ENCODE measurements at places on chromosomes 13 and 19.

DNA sequence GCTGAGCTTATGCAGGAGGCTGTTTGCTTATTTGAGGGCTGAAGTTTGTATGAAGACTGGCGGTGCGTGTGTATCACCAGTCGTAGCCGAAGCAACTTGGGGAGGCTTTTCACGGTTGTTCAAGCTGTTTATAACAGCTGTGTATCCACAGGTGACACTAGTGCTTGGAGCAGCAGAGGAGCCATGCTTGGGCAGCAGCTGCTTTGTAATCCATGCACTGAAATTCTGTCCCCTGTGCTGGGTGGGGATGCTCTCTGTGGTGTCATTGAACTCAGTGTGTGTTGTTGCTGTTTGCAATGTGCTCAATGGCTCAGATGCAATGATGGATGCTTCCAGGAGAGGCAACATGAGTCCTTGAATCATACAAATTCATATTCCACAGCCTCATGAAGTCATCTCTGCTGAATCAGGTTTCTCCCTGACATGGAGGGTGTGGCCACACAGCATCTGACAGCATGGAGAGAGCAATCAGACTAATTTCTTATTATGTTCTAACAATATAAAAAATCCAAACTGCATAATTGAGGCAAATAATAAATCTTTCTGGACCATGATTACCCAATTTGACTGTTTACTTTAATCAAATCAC, 18.8 kb upstream of the GTF3A start:
- DNase-seq = no peak

DNA sequence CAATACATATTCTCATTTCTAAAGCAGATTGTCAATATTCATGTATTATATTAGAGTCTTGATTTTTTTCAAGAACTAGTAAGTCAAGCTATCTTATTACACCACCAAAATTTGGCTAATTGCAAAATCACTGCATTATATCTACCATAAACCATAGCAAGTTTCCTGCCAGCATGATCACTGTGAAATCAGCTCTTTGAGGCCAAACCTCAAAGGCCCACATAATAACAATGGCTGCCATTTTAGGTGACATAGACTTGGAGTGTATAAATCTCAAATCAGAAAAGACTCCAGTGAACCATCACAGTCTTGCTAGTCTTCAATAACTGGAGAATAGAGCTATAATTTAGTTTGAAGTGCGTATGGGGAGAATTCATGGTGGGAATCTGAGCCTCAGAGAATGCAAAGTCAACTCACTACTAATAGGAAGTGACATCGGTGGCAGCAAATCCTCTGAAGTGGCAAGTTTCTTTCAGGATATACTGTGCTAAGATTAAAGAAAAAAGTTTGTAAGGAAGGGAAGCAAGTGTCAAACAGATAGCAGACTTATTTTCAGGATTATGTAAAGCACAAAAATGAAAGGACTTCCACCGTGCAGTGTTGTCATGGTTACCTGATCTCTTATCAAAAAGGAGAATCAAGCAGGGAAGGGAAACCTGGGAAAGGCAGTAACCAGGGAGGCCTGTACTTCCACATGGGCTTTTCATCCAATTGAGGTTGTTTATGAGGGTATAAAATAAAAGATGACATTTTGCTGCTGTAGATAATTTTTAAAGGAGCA, 117.4 kb upstream of the FNDC3A start:
- no peak for DNase-seq

DNA sequence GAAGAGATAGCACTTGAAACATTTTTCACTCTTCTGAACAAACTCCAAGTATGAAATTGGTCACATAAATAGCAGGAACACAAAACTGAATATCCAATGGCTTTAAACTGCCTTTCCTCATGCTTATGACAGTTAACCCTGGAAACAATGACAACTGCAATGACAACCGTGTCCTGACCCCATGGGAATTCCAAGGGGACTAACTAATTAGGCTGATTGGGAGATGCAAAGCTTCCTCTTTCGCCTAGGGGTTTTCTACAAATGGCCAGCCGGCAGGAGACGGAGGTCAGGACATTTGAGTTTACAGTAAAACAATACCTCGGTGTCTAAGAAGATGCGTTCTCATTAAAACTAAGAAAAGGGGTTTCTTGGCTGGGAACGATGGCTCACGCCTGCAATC, 53.0 kb upstream of the URAD start:
- DNase-seq = no peak

DNA sequence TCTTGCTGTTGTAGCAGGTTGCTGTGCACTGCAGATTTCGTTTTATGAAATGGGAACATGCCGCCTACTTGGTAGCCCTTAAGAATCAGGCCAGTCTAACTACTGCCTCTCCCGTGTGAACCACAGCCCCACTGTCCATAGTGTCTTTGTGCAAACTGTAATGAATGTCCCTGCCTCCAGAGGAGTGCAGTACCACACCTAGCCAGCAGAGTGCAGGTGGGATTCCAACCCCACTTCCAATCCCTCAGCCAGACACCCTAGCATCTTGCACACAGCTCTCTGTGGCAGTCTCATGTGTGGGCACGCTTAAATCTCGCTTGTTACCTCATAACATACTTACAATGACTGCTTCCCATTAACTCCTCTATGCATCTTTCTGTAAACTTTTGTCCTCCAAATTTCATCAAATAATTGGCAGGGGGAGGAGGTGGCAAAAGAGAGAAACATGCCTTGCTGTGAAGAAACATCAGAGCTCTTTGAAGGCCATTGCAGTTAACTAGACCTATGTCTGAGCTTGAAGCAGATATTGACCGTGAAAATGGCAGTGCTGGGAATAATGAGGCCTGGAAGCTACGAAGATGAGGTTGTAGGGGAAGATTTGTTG, 47.2 kb downstream of the ZAR1L start:
- DNase-seq = no peak

- DNase-seq = no peak
These were observed 1660.3 kb downstream of the EFNB2 start for GRCh38 chr13:104875038-104875754.

DNA sequence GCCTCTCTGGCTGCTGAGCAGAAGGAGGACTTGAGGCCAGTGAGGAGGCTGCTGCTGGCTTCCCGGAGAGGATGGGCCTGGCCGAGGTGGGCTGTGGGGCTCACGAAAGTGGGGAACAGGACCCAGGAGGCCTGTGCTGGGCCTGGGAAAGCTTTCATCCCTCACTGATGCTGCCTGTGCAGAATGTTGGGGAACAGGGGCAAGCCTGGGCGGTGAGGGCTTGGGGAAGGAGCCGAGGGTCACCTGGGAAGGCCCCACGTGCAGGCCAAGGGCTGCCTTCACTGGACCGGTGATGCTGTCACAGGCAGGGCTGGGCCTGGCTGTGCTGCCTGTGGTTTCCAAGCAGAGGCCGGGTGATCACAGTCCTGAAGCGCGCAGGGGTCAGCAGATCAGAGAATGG, 9.4 kb downstream of the AP1M1 start:
- DNase-seq = no peak

DNA sequence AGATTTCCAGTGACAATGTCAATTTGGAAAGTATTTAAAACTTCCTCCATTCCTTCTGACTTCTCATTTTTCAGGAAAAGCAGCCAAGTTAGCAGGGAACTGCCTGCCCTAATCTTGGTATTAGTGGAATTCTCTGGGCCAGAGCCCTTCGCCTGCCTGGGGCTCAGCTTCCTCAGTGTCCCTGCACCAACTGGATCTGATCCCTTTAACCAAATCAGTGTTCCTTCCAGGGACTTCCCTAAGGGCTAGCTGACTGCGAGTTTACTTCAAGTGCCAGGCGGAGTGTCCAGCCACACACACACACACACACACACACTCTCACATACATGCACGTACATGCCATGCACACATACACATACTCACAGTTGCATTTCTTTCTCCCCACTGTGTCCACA, 20.0 kb downstream of the RAB20 start:
- DNase-seq = no peak

DNA sequence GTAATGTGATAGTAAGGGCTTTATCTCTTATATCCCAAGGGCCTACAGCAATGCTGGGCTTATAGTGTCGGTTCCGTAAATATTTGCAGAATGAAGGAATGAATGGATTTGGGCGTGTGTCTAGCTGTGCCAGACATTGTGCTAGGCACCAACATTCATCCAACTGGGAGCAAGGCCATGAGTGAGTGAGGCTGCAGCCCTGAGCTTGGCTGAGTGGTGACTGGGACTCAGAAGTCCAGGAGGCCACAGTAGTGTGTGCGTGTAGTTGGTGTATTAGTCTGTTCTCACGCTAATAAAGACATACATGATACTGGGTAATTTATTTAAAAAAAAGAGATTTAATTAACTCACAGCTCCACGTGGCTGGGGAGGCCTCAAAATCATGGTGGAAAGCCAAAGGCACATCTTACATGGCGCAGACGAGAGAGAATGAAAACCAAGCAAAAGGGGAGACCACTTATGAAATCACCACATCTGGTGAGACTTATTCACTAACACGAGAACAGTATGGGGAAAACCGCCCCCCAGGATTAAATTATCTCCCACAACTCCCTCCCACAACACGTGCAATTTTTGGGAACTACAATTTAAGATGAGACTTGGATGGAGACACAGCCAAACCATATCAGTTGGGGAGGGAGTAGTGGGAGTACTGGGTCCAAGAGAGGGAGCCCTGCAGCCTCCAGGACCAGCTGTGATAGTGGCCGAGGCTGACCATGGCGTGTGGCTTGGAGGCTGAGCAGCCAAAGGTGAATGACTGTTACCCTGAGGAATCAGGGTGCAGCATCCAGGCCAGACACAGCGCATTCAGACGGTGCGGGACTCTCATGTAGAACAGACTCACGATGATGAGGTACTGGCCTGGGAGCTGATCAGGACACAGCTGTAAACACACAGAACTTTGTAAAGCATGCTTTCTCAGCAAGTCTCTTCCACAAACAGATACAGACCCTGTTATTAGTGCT, 104.6 kb downstream of the TEX26 start:
- DNase-seq = no peak

DNA sequence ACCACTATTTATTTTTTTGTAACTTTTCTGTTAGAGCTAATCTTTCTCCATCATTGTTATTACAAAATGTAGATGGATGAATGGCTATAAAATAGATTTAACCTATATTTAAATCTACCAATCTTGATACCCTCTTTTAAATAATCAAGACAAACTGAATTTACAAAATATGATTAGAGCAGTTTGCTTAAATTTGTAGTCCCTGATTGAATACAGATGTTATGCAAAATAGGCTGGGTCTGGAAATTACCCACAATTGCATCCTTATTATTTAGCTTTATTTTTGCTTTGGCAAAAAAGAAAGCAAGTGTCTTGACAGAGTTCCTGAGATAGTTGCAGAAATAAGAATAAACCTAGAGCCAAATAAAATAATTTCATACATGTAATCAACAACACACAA, 352.8 kb downstream of the KLF12 start:
- no peak for DNase-seq

DNA sequence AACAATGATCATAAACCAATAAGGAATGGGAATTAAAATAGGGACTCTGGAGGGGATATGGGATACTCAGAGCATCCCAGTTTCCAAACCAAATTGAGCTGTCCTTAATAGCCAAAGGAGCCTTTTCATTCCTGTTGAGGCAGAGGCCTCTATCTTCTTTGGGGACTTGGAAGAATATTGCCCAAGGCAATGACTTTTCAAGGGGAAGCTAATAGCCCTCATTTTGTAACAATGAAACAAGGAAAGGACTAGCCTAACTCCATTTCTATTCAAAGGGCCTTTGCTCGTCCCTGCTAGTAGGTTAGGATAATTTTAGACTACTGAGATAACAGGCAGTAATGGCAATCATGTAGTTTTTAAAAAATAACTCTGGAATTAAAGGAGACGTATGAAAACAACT, 789.8 kb upstream of the SLITRK5 start:
- DNase-seq = no peak

DNA sequence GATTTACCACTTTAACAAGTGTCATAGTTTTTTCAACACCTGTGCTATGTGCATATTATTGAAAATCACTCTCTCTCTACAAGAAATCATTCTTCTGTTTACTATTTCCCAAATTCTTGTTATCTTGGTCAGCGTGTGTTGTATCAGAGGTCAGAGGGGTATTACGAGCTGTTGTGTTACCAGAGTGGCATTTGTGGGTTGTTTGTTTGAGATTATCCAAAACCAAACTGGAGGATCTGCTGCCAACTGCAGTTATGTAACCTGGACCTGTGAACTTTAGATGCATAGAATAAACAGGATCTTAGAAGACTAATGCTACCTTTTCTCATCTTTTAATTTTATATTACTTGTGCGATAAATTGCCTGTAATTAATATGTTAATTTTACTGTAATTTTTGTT, 1751.4 kb upstream of the SPRY2 start:
- DNase-seq = no peak

- DNase-seq = no peak
These were observed 27.3 kb downstream of the ZNF430 start for GRCh38 chr19:21047716-21048115.

DNA sequence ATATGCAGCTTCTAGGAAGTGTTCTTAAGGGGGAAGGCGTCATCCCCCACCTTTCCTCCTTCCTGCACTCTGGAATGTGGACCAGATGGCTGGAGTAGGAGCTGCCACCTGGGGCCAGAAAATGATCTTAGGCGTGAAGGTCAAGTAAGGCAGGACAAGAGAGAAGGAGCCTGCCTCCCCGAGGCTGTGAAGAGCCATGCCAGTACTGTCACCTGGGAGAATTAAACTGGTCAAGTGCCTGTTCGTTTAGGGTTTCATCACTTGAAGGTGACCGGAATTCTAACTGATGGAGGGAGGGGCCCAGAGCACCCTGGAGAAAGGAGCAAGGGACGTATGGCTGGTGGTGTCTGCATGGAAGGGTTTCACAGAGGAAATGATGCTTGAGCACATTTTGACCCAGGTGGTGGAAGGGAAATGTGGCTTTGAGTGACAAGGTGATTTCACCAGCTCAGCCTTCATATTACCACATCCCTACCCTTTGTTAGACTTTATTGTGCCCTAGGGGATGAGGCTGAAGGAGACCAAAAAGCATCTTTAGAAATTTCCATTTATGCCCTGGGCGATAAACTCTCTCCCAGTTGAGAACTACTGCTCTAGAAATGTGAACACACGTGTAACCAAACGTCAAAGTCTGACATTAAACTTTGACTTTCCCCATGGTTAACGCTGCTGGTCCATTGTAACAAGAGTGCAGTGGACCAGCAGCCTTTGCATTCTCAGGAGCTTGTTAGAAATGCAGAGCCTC, 37.5 kb downstream of the PPP2R1A start:
- no peak for DNase-seq

DNA sequence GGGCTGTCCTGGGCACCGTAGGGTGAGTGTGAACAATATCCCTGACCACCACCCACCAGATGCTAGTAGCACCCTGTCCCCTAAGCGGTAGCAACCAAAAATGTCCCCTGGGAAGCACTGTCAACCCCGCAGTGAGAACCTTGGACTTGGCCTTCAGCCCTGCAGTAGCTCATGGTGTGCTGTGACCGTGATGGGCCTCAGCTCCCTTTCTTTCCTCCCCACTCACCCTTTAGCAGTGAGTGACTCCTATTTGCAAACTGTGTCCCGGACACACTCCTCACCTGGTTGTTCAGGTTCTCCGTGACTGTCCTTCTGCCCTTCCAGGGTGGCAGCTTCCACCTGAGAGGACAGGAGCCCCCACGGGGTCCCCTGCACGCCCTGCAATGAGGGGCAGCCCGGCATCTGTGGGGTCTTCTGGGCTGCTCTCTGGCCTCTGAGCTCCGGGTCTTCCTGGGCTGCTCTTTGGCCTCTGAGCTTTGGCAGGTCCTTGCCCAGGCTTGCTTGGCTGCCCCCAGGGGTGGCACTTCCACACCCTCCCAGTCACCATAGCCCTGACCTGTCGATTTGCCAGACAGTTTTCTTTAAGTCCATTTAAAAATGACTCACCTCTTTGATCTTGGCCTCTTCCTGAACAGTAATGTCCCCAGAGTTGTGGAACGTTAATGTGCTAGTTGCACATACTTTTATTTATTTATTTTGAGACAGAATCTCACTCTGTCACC, 3.8 kb downstream of the KDM4B start:
- no peak for DNase-seq

Measured in NCI-H2081 treated with DMSO at 0.1 percent for 48 hours (cell line).